Stimulated activated naive B cell treated with anti-CD40 and anti-IgM and Interleukin-4, amounts not matched to agents 10 μg/mL and 1 μg/mL and 100 μg/mL, for 72 hours (primary cell): ENCODE measurements at places on chromosomes 3 and 15.

DNA sequence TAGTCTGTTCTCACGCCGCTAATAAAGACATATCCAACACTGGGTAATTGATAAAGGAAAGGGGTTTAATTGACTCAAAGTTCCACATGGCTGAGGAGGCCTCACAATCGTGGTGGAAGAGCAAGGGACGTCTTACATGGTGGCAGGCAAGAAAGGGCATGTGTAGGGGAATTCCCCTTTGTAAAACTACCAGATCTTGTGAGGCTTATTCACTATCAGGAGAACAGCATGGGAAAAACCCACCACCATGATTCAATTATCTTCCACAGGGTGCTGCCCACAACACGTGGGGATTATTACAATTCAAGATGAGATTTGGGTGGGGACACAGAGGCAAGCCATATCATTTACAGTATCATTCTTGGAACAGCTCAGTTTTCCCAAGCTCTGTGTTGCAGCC is 268.0 kb downstream of the SUCLG2 start:
- H3K36me3 ChIP-seq: peaks cover 27% of the 10 kb centered on the region
- DNase-seq: no peak
- H3K4me1 ChIP-seq: peaks cover 18% of the 10 kb centered on the region
- peak overlapping the region; percentile 8 for H3K4me3 ChIP-seq

DNA sequence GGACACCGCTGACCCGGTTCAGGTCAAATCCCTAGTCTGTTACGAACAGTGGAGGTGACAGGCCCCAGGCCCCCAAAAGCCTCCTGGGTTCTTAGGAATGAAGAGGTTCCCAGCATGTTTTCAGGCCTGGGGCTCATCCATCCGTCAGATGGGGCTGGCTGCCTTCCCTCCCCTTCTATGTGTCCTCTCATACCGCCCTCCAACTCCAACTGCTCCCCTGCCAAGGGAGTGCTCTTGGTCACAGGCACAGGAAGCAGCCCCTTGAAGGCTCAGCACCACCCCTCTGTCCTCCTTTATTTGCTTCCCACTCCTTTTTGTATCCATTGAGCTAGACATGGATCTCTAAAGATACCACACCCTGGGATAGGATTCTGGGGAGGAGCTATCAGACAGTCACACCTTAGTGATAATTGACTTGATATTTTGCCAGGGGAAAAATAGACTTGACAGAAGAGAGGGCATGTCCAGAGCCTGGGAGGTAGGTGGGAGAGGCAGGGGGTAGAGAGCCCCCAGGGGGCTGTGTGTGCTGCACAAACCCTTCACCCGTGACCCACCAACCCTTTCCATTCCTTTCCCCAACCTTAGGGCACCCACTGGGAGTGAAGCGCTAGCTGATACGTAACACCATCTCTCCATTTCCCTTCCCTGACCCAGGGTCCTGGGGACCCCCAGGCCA is 10.7 kb upstream of the CSPG4 start:
- peaks cover 28% of the 10 kb centered on the region for H3K27me3 ChIP-seq
- no peak overlapping the region for H3K4me3 ChIP-seq
- DNase-seq: no peak
- peaks cover 9% of the 10 kb centered on the region for H3K4me1 ChIP-seq

GRCh38 chr3:46062679-46063078 is 35.4 kb upstream of the XCR1 start:
- H3K4me3 ChIP-seq: no peak overlapping the region
- H3K36me3 ChIP-seq: no peaks in the 10 kb centered on the region
- H3K27me3 ChIP-seq: peaks cover 12% of the 10 kb centered on the region
- peaks cover 36% of the 10 kb centered on the region for H3K4me1 ChIP-seq

- no peak overlapping the region for H3K4me3 ChIP-seq
- H3K4me1 ChIP-seq: peaks cover 88% of the 10 kb centered on the region
- no peak for DNase-seq
- peak overlapping the region; percentile 34 for H3K27ac ChIP-seq
- H3K27me3 ChIP-seq: no peaks in the 10 kb centered on the region
- H3K36me3 ChIP-seq: peaks cover 46% of the 10 kb centered on the region
Measured at GRCh38 chr3:71104556-71104955, 479.0 kb downstream of the FOXP1 start.
